ENCODE measurements at places on chromosomes 5 and 9.
A peak's percentile ranks its signal among the peaks of the same experiment; 100 is the strongest.

DNA sequence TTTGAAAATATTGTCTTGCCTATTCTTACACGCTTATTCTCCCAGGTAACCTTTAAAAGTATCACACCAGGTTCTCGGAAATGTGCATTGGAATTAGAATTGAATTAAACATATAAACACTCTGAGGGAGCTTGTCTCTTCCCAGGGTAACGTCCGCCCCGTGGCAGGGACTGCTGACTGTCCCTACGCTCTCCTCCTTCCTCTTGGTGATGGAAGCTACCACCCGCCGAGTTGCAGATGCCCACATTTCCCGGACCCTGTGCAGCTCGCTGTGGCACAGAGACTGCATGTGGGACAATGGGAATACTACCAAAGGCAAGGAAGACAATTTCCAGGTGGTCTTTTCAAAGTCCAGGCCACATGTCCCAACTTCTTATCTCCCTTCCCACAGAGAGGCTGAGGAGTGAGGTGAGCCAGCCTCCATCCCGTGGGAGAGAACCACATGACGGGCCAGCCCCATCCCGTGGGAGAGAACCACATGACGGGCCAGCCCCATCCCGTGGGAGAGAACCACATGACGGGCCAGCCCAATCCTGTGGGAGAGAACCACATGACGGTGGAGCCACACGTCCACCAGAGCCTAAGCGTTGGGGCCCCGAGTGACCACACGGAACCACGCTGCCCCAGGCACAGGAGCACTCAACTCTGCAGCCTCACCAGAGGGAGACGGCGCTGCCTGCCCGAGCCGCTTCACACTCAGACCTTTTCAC, 249.4 kb upstream of the IRX1 start:
- no peak for DNase-seq

GRCh38 chr9:136107155-136107952, 11.3 kb downstream of the TMEM250 start:
- DNase-seq: peak; percentile 29

DNA sequence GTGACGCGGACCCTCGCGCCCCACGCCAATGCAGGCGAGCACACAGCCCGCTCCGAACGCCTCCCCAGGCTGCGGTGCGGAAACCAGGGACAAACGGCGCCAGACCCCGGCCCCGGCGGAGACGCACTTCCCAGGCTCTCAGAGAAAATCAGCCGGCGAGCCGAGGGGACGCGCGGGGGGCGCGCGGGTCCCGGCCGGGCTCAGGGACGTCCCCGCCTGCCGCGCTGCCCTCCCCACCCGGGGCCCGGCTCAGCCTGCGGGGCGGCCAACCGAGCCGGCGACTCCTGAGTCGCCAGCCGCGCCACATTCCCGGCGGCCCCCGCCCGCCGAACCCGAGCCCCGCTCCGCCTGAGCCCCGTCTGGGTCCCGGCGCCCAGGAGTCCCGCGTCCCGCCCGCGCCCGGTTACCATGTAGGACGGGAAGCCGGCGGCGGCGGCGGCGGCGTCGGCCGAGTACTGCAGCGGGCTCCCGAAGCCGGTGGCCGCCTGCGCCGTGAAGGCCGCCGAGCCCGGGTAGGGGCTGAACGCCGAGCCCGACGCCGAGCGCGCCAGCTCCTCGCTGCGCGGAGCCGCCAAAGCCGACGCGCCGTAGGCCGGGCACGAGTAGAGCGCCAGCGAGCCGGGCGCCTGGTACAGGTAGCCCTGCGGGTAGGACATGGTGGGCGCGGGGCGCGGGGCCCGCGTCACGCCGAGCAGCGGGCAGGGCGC, 566 bp downstream of the IRX2 start:
- no peak for DNase-seq

GRCh38 chr5:50953290-50953689, 286.9 kb downstream of the PARP8 start:
- no peak for DNase-seq

- no peak for DNase-seq
Measured at GRCh38 chr5:56409331-56410190, 176.4 kb upstream of the ANKRD55 start.

DNA sequence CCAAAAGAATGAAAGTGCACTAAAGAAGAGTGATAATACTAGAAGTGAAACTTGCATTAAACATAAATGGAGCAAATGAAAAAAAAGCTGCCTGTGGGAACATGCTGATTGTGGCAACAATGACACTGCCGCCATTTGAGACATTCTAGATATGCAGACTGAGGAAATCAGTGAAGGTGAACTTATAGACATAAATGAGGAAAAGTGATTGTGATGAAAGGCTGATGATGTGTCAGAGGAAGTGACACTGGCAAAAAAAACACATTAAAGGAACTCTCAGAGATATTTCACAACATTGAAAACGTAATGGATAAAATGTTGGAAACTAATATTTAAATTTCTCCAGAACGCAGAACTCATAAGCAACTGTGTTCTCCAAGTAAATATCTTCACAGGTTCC, 1.2 kb downstream of the ERCC8 start:
- no peak for DNase-seq

GRCh38 chr9:97742545-97742944, 45.4 kb upstream of the XPA start:
- DNase-seq: no peak

DNA sequence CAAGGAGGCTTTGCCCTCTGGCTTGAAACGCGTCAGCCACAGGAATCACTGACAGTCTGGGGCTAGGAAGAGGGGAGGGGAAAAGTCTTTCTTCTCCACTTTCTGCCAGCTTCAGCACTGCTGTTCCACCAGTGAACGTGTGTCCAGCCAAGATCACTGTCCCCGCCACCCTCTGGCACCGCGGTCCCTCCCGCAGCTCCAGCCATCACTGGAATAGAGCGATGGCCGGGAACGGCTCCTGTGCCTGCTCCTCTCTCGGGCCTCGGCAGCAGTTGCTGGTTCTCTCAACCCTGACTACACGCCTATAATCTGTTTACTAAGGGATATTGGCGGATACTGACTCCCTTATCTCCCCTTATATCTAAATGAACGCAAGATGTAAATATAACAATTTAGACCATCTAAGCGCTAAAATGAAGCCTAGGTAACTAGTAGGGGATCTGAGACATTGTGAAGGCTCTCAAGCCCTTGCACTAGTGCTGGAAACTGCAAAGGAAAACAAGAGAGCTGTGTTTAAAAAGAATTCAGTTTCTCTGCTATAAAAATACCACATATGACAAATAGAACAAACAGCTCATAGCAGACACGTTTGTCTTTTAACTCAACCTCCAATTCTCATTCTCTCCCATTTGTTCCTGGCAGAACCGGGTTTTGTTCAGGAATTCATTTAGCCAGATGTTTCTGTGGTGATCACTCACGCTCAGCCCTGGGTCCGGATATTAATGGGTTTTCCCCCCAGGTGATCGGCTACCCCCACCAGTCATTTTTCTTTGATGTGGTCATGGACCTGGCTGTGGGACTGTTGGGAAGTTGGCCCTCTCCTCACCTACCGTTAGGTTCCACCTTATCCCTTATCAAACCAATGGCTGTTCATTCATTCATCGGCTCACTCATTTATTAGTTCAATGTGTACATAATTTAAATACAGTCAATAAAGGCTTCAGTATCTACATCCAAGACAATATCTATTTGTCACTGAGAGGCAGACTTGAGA, 149.8 kb downstream of the MED10 start:
- DNase-seq: no peak

DNA sequence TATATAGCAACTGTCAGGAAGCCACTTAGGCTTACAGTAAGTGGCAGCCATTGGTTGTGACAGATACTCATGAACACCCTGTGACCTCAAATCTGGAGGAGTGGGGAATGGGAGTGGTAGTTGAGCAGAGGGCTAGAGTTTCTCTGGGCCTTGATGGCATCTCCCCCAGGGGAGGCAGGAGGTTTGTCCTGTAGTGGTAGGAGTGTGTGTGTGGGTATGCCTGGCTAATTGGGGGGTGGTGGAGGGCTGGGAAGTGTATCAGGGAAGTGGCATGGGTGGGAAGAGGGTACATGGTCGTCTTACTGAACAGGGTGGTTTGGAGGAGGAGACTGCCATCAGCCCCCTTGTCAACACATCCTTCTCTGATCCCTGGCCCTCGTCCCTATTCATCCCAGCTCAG, 71.5 kb downstream of the PSD2 start:
- no peak for DNase-seq

DNA sequence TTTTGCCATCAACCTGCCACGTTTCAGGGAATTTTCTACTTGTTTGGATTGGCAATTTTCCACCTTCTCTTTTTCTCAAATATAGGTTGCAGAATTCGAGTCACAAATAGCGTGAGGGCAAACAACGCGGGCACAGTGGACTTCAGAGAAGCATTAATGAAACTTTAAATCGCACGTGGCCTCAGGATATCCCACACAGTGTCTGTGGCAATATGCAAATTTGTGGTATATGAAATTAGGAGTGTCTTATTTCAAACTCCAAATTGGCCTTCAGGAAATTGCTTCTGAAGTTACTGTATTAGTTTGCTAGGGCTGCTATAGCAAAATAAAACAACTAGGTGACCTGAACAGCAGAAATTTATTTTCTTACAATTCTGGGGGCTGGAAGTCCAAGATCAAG, 91.2 kb downstream of the MTRR start:
- no peak for DNase-seq

DNA sequence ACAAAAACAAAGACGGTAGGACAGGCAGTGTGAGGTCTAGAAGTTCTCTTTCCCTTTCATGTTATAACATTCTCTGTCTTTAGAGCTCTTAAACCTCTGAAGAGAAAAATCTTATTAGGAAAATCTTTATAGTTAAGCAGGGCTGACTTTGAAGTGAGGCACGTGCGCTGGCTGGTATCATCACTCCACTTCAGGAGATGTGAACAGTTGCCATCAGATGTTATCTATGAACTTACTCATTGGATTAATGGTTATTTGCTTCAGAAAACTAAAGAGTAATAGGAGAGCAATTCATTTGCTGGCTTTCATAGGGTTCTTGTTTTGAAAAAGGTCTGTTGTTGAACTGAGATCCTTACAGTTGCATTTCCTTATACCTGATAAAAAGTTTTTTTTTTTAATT, 25.7 kb downstream of the LRRTM2 start:
- DNase-seq: no peak

DNA sequence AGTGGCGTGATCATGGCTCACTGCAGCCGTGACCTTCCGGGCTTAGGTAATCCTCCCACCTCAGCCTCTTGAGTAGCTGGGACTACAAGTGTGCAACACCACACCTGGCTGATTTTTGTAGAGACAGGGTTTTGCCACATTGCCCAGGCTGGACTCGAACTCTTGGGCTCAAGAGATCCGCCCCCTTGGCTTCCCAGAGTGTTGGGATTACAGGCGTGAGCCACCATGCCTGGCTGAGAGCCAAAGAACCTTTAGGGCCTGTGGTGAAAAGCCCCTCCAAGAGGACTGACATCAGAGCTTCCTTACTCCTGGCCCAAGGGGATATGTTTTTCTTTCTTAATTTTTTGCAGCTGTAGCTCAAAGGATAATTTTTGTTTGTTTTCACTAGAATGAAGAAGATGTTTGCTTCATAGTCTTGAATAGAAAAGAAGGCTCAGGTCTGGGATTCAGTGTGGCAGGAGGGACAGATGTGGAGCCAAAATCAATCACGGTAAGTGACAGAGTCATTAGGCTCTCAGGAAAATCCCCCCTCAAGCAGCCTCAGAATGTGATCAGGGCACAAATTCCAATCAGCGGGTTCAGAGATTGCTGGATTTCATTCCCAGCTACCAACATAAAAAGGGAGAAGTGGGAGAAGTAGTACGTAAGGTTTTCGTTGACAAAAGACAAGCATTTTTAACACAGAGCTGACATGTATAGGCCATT, 77.1 kb downstream of the GOLPH3 start:
- no peak for DNase-seq

GRCh38 chr5:73351593-73351992, 97.0 kb downstream of the FOXD1 start:
- DNase-seq: no peak

GRCh38 chr5:163005949-163006348, 431.4 kb upstream of the CCNG1 start:
- DNase-seq: no peak

DNA sequence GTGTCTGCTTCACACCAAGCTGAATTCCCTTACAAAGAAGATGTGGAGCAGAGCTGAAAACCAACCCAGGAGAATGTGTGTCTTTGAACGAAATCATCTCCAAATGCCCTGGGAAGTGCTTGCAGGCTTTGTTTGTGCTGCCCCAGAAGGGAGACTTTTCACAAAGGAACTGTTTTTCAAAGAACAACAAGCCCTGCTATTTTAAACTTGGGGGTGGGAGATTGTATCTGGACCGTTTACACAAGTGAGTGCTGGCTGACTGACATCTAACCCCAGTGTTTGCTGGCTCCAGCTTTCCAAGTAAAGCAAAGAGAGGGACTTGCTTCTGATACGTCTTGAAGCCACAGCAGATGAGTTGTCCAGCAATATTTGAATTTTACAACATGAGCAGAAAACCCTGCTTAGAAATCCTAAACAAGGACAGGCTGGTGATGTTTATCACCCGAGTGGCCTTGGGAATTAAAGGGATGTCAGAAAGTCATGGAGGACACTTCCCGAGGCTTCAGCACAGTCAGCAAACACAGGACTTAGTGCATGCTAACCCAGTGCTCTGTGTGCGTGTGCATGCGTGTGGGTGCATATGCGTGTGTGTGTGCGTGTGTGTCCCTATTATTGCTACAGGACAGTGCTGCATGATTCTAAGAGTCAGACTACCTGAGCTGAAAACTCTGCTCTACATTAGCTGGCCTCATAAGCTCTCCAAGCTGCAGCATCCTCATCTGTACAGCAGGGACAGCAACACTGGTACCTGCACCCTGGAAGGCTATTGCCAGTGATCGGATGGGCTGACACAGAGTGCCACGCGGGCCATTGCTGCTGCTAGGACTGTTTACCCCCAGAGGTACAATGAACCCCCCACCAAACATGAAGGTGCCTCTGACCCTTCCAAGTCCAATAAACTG, 1.4 kb downstream of the ADAMTS12 start:
- DNase-seq: no peak

- DNase-seq: no peak
Measured at GRCh38 chr5:138653502-138653901, 78.3 kb upstream of the HSPA9 start.

GRCh38 chr9:110922145-110922544, 116.1 kb downstream of the LPAR1 start:
- no peak for DNase-seq

- DNase-seq: no peak
Measured at GRCh38 chr9:122695696-122696095, 20.8 kb downstream of the OR1L3 start.

GRCh38 chr9:136044971-136045594, 50.0 kb downstream of the NACC2 start:
- no peak for DNase-seq

DNA sequence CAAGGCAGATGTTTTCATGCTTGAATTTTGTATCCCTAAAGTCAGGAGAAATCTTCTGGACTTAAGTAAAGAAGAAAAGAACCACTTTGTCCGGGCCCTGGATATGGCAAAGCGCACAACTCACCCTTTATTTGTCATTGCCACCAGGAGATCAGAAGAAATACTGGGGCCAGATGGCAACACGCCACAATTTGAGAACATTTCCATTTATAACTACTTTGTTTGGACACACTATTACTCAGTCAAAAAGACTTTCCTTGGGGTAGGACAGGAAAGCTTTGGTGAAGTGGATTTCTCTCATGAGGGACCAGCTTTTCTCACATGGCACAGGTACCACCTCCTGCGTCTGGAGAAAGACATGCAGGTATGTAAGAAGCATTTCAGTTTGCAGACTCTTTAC, 2.3 kb downstream of the TYRP1 start:
- no peak for DNase-seq
